ENCODE measurements at places on chromosomes 1 and 21.

GRCh38 chr1:27395441-27396195, 3.2 kb downstream of the GPR3 start:
- DNase-seq, result no peak

- no peak for DNase-seq
These were observed 187.1 kb upstream of the CACYBP start for GRCh38 chr1:174812656-174813055.

DNA sequence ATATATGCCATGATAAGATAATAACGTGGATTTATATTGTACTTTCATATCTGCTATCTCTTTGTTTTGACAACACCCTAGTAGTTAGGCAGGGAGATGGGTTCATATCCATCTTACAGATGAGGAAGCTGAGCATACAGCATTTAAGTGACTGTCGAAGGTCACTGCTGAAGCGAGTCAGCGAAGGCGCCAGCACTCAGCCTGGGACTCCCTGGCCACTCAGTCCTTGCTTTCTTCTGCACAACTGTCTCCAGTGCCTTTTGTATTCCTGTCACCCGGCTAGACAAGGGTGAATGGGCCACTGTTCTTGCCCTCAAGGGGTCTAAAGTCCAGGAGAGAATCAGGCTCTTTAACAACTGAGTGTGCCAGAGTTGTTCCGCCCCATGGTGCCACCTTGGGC, 3.1 kb downstream of the ARHGEF10L start:
- DNase-seq, result no peak

DNA sequence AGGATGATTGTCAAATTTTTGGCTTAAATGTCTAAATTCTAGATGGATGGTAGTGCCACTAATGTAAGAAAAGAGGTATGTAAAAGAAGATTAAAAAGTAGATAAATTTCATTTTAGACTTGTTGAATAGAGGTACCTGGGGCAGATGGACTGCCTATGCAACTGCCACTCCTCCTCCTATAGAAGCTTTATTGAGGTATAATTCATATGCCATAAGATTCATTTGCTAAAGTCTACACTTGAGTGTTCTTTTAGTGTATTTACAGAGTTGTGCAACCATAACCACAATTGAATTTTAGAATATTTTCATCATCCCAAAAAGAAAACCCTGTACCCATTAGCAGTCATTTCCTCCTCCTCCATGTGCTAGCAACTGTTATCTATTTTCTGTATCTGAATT, 70.6 kb downstream of the FNBP1L start:
- no peak for DNase-seq

GRCh38 chr1:9767964-9768668, 55.6 kb downstream of the CLSTN1 start:
- DNase-seq, result no peak

- no peak for DNase-seq
These were observed 46.0 kb downstream of the KCNK2 start for GRCh38 chr1:215128504-215128903.

DNA sequence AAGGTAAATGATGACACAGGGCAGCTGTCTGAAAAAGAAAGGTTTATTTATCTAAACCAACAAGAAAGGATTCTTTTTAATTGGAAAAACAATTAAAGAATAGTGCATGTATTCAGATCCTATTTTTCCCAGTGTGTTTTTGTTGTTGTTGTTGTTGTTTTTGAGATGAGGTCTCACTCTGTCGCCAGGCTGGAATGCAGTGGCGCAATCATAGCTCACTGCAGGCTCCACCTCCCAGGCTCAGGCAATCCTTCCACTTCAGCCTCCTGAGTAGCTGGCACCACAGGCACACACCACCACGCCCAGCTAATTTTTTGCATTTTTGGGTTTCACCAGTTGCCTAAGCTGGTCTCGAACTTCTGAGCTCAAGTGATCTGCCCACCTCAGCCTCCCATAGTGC, 22.1 kb downstream of the NEK2 start:
- DNase-seq, result no peak

DNA sequence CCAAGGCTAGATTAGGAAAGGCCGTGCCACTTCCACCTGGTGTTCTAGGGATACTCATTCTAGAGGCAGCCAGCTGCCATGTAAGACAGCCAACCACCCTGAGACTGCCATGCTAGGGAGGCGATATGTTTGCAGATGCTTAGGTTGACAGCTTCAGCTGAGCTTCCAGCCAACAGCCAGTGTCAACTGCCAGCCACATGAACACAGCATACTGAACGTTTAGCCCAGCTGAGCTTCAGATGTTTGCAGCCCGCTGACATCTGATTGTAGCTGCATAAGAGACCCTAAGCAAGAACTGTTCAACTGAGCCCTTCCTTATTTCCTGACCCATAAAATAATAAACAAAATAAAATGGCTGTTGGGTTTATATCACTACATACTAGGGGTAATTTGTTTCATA, 5.0 kb upstream of the KCNC4 start:
- no peak for DNase-seq

- no peak for DNase-seq
These were observed 68.4 kb upstream of the FBXO28 start for GRCh38 chr1:224045556-224045955.

DNA sequence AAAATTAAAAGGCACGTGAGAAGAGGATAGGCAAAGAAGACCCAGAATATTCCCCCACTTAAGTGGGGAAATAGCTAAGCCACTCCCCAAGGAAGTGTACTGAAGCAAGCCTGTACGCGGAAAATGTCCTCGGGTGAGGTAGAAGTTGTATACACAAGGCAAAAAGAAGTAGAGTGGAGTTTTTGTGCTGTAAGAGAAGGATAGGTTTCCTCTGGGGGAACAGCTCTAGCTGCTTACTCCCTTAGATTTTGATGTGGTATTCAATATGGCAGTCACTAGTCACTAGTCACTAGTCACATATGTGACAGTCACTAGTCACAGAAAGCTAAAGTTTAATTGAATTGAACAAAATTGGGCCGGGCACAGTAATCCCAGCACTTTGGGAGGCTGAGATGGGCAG, 7.6 kb downstream of the TXNIP start:
- no peak for DNase-seq

- DNase-seq, result no peak
These were observed 239.1 kb downstream of the RERE start for GRCh38 chr1:8578132-8578877.

DNA sequence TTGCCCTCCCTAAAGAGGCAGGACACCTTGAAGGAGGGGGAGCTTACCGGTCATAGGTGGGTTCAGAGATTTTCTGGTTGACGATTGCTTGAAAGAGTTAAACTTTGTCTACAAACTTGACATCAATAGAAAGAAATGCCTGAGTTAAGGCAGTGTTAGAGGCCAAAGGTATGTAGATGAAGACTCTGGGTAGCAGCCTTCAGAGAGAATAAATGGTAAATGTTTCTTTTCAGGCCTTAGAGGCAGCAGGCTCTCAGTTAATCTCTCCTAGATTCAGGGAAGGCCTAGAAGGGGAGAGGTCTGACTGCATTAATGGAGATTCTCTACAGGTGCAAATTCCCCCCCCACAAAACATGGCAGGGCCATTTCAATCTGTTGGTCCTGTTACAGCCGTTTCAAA, 27.7 kb downstream of the MX1 start:
- DNase-seq, result no peak

DNA sequence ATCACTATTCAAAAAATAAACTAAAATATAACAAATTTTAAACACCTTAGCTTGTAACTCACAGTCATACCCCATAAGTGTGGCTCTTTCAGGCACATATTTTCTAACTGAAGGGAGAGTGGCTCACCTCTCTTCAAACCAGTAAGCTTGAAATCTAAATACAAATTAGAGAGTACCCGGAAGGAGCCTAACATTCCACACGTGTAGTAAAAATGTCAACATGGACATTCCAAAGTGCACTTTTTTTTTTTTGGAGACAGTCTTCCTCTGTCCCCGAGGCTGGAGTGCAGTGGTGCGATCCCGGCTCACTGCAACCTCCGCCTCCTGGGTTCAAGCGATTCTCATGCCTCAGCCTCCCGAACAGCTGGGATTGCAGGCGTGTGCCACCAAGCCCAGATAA, 275.6 kb upstream of the ADGRL2 start:
- no peak for DNase-seq

- DNase-seq, result no peak
These were observed 138.2 kb upstream of the CACNA1E start for GRCh38 chr1:181345146-181345545.

- no peak for DNase-seq
These were observed 837 bp downstream of the UBASH3A start for GRCh38 chr21:42404539-42404938.

DNA sequence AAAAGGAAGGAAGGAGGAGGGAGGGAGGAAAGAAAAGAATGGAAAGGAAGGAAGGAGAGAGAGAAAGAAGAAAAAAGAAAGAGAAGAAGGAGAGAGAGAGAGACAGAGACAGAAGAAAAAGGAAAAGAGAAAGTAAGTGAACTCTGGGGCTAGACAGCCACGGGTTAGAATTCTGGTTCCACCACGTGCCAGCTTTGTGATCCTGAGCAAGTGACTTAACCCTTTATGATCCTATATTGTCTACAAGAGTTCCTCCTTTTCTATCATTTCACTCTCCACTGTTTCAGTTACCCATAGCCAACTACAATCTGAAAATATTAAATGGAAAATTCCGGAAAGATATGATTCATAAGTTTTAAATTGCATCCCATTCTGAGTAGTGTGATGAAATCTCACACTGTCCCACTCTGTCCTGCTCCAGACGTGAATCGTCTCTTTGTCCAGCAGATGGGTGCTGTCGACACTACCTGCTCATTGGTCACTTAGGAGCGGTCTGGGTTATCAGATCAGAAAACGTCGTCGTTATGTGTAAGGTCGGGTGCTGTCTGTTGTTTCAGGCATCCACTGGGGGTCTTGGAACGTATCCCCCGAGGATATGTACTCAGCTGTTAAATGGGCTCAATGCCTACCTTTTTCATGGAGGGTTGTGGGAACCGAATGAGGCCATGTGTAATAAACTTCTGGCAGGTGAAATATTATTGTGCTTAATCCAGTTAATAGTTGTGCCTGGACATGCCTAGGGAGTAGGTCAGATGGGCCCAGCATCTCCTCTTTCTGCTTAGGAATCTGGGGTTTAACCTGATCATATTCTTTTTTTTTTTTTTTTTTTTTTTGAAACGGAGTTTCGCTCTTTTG, 19.1 kb downstream of the TMEM51 start:
- no peak for DNase-seq

DNA sequence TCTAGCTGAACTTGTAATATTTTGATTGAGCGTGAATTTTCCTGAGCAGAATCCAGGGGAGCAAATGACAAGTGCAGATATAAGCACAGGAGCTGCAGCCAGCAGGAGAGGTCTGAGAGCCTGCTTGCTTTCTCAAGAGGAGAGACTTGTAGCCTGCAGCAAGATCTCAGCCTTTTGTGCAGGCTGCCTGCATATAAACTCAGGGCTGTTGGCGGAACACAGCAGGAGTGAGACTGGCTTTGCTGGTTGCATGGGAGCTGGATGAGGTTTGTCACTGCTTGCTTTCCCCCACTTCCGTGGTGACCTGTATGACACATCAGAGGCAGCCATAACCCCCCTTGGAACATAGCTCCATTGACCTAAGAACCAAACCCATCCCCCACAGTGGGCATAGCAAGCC, 725.4 kb upstream of the RGS18 start:
- DNase-seq, result no peak

GRCh38 chr1:85438353-85438752, 26.6 kb downstream of the DDAH1 start:
- no peak for DNase-seq

DNA sequence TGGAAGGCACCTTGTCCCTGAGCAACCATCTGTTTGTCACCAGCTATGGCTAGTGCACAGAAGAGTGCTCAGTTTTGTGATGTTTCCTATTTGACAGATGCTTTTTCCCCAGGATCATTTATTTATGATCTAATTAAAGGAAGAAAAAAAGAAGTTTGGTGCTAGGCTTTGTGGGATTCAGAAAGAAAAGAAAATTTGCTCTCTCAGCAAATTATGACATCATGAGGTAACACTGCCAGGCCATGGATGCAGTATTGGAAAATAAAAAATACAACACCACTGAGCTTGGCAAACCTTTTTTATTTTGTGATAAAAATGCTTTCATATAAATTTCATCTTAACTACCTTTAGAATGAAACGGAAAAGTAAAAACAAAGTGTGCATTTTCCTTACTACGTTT, 15.5 kb upstream of the ADAM30 start:
- no peak for DNase-seq

DNA sequence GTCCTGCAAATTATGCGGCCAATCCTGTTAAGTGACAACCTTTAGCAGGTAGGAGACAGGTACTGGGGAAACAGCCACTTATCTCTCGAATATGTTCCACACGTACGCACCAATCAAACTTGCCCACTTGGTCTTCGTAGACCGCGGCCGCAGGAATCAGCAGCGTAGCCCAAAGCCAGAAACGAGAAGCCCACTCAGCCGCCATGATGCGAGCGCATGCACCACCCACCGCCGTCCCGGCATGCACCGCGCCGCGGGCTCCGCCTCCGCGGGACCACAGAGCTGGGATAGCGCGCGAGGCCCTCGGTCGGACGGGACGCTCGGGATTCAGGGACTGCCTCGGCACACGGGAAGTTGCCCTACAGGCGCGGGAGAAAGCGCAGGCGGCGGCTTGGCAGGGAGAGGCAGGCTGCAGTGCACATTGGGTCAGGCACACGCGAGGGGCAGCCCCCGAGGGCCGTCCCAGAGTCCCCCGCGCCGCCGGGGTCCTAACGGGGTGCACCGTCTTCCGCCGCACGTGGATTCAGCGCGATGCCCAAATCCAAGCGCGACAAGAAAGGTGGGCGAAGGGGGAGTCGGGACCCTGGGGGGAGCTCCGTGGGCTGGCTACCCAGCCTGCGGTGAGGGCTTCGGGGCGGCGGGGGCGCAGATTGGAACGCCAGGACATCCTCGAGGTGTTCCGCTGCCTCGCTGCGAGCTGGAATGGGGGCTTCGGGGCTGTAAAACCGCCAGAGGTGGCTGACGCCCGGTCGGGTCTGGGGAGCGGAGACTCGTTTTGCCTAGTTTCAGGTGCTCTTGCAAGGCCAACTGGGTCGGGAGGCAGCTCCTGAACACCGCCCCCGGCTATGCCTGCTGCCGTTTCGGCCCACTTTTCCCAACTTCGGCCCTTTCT, at the start of the genes EMC1 and MRTO4:
EMC1 (minus strand) TSS at position 220 of the 892 bp plus-strand sequence; CDS start at position 205, 15 bp downstream.
MRTO4 (plus strand) TSS at position 501 of the 892 bp plus-strand sequence; CDS start at position 532, 31 bp downstream.
- peak; percentile 31 for DNase-seq

GRCh38 chr1:191206513-191207207, 729.0 kb upstream of the BRINP3 start:
- no peak for DNase-seq

GRCh38 chr1:173064011-173064410, 13.3 kb upstream of the TNFSF18 start:
- no peak for DNase-seq

DNA sequence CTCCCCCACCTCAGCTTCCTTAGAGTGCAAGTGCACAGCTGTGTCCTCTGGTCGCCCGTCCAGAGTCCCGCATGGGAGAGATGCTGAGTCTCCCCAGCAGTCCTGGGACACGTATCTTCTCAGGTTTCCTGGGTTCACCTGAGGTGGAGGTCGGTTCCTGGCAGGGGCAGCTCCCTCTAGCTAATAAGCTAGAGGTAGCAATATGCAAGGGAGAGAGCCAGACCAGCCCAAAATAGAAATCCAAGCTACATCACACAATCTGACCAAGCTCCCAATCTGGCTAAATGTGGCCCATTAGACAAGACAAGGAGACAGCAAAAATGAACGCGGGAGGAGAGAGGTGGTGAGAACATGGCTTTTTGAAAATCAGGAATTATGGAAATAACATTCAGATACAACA, 30.9 kb upstream of the CADM3 start:
- DNase-seq, result no peak

GRCh38 chr1:111227851-111228747, 586 bp downstream of the CHI3L2 start:
- DNase-seq, result no peak
